ENCODE measurements at places on chromosomes 12 and 14.

- DNase-seq = no peak
Observed at GRCh38 chr12:18797604-18798003, 59.7 kb downstream of the CAPZA3 start.

GRCh38 chr12:114894076-114894475, 210.1 kb upstream of the TBX3 start:
- no peak for DNase-seq

DNA sequence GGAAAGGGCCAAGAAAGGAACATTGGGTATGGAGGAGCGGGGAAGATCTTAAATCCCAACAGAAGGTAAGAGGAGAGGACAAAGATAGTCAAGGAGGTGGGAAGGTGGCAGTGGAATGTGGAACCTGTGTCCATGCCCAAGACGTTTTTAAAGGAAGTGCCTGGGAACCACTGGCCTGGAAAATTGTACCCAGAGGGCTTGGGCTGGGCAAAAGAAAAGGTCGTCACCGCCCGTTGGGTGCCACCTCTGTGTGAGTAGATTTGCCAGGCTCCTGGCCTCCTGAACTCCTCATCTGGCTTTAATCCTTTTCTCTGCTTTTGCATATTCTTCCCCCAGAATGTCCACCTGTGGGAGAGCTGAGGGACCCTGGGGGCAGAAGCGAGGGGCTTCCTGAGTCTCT, 32.6 kb downstream of the JDP2 start:
- DNase-seq = no peak

DNA sequence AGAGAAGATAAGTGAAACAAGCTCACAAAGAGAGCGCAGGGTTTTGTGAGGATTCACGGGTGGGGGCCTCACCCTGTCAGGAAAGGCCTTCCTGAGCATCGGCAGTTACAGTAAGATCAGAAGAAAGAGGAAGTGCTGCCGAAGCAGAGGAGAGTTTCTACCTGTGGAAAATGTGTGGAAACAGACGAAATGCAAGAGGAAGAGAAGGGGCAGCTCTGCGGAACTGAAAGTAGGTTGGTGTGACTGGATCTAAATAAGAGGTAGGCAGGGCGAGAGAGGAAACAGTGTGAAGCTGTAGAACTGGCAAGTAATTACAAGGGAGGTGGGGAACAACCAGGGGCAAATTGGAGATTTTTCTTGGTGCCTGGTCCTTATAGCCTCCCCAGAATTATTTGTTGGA, 2.6 kb downstream of the GPR68 start:
- no peak for DNase-seq

DNA sequence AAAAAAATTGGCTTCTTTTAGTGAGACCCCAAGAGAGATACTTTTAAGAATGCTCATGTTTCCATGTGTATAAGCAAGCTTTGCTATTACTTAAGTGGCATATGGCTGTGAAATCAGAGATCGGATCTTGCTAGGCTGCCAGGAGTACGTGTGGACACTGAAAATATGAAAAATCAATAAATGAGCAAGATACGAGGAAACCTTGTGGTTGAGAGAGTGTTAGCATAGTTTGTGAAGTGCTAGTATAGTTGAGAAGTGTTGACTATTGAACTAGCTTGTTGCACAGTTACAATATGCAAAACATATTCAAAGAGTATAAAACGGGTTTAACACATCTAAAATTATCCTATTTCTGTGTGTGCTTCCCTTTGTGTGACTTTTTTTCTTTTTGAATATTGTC, 230.9 kb upstream of the NOVA1 start:
- DNase-seq = no peak

GRCh38 chr12:89263900-89264299, 88.4 kb downstream of the DUSP6 start:
- DNase-seq = no peak

DNA sequence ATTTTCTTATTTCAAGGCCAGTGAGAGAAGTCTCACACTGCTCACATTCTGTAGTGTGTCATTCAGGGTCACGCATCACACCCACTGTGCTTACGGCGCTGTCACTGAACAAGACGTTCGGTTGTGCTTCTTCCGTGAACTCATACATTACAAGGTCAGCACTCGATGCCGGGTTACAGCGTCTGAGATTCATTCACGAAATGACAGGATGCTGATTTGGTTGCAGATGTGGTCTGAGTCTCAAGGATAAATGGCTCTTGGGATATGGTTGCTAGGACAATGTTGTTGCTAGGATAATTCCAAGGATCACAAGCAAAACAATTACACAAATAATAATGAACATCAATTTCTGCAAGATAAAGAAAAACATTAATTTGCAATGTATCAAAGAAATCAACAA, 47.4 kb downstream of the STX2 start:
- no peak for DNase-seq

DNA sequence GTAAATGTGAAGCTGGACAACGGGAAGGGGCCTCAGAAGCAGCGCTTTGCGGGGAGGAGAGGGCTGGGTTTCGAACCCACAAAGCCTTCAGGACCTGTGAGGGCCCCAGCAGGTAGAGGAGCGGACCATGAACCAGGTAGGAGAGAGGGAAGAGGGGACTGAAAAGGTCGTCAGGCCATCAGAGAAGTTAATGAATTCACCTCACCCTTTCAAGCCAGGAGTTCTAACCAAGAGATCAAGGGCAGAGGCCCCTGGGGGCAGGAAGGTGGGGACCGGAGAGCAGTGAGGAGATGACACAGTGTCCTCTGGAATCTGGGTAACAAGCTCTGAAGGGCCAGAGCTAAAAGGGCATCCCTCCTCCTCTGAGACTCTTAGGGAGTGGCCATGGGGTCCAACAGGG, 19.4 kb downstream of the SERPINA1 start:
- no peak for DNase-seq

- DNase-seq = no peak
Observed at GRCh38 chr12:117071009-117071408, 28.2 kb downstream of the TESC start.

- no peak for DNase-seq
Observed at GRCh38 chr14:34997762-34998161, 15.0 kb downstream of the SRP54 start.

- no peak for DNase-seq
Observed at GRCh38 chr12:105503619-105504018, 173.1 kb downstream of the C12orf75 start.

DNA sequence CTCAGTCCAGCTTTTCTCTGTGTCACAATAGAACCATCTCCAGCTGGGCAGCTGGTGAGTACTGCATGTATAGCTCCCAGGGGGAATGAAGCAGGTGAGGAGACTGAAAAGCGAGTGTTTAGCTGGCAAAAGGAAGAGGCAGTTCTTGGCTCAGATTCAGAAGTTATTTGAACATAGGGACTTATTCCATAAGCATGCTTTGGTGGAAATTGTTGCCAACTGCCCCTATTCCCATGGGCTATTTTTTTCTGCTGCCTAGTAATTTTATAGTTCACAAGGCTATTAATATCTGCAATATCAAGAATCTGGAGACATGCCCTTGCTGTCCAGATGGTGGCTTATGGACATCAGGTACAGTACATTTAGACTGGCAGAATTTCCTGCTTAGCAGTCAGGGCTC, 1112.7 kb downstream of the LRFN5 start:
- DNase-seq = no peak

GRCh38 chr12:4270016-4270830, 3.3 kb upstream of the CCND2 start:
- peak; percentile 23 for DNase-seq

DNA sequence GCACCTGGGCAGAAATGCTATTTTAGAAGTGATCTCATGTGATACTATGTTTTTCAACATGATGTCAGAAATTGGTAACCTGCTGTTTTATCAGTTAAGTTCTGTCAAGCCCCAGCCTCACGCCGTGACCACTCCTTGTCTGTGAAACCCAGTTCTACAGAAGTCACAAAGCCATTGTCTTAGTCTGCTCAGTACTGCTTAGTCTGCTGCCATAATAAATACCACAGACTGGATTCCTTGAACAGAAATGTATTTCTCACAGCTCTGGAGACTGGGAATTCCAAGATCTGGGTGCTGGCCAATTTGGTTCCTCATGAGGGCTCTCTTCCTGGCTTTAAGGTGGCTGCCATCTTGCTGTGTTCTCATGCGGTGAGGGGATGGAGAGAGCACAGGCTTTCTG, 176.9 kb downstream of the PRKCH start:
- DNase-seq = no peak

GRCh38 chr14:104758981-104759969, 6.3 kb downstream of the SIVA1 start:
- no peak for DNase-seq

GRCh38 chr12:7188562-7189397, 706 bp upstream of the PEX5 start:
- DNase-seq = peak; percentile 80

GRCh38 chr12:66269142-66269541, 33.2 kb upstream of the HELB start:
- DNase-seq = no peak

DNA sequence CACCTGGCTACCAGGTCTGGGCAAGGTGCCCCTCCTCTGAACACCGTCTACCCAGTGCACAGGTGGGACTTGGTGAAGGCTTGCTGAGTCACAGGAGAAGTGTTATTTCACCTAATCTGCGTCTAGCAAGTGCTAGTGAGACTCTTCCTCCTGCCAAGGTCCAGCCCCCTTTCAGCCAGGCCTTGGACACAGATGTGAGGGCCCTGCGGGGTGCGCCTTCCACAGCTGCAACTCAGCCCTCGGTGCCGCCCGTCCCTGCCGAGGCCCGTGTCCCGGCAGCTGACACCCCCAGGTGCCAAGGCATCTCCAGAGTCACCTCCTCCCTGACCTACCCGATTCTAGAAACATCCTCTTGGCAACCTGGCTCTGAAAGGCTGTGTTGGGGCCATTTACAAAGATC, 55.1 kb downstream of the PRIMA1 start:
- no peak for DNase-seq

DNA sequence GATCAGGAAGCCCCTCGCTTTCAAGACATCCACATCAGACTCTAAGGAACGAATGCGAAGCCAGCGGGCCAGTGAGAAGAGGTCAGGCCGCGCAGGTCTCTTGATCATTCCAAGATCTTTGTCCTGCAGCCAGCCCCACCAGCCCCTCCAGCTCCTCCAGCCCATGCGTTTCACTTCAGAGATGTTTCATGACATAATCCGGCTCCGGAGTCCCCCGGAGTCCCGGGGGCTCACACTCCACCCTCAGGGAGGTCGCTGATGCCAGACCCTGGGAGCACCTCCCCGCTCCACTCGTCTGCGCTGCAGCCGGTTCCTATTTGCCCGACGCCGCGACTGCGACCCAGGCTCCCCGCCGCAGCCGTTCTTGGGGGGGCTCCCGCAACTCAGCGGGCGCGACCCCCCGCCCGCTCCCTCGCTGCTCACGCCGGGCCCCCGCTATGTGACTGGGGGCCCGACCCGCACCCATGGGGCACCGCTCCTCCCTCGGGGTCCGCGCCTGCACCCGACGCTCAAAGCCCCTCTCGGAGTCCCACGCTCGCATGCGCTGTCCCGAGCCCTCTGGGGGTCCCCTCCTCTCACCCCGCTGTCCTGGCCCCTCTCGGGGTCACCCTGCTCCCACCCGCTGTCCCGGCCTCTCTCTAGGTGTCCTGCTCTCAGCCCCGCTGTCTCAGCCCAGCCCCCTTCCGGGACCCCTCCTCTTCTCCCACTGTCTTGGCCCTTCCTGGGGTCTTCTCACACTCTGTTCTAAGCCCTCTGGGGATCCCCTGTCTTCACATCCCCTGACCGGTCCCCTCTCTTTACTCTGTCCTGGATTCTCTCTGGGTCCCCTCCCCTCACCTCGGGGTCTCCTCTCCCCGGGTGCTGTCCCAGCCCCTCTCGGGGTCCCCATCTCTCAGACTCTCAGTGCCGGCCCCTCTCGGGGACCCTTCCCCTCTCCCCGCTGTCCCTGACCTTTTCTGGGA, 1.1 kb downstream of the TAOK3 start:
- peak; percentile 81 for DNase-seq

- DNase-seq = no peak
Observed at GRCh38 chr14:44989497-44990440, 27.8 kb downstream of the TOGARAM1 start.

GRCh38 chr12:121404734-121405133, 4.8 kb downstream of the RNF34 start:
- DNase-seq = peak; percentile 75

DNA sequence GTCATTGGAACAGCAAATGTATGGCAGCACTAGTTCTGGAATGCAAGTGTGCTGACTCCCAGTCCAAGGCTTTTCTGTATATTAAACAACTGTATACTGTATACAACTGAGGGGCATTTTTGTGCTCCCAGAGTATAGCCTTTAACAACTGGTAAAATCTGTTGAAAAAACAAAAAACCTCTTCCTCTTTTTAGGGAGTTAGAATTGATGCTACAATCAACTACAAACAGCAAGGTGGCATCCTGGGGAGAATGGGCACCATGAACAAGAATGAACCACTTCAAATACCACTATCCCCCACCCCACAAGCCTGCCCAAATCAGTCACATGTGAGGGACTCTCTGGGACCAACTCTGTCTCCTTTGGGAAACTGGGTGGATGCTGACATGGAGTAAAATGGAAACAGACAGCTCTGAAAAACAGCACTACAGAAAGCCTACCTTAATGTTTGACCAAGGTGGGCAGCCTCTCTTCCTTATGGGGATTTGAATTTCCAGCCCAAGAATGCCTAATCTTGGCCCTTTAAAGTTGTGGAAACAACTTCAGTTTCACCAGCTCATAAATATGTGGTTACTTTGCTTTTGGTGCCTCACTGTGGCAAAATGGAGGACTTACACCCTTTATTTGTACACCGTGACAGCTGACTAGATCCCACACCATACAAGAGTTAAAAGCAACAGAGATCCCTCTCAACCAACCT, 7.5 kb downstream of the VTI1B start:
- peak; percentile 75 for DNase-seq

DNA sequence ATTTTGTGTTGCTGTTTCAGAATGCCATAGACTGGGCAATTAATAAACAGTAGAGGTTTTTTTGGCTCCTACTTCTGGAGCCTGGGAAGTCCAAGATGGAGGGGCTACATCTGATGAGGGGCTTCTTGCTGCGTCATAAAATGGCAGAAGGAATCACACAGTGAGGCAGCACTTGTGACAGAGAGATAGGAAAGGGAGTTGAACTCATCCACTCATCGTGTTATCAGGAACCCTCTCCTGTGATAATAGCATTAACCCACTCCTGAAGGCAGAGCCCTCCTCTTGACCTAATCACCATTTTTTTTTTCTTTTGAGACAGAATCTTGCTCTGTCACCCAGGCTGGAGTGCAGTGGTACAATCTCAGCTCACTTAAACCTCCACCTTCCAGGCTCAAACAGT, 9.7 kb downstream of the TDG start:
- DNase-seq = no peak

DNA sequence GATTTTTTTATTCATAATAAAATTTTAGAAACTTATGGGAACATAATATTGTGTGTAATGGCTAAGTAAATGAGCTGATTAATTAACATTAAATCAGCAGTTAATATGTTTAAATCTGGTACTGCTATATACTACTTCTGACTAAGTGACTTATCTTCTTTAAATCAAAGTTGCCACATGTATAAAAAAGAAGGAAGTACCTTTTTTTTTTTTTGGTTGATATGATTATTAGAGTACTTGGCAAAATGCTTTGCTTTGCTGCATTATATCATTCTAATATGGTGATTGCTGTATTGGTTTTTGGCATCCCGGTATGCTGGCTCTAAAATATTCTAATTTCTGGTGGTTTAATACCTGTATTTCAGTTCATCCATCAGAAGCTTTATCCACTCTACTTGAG, 319.1 kb upstream of the RGS6 start:
- no peak for DNase-seq

GRCh38 chr12:75631831-75632230, 120.4 kb upstream of the KRR1 start:
- DNase-seq = no peak
